OCI-LY7 (cell line): ENCODE measurements at places on chromosomes 6 and 20. TPM values are rescaled to one million over a fixed set of nuclear protein-coding genes. Genes with fewer than 3 reads are reported as not detected.

Gene GNAS-AS1
- total RNA-seq: 11.6 and 11.7 TPM in 2 replicates

Gene GPLD1
- total RNA-seq: 60.7 and 73.7 TPM in 2 replicates

Gene RSPO4
- total RNA-seq: not detected in 2 replicates

Gene ELOVL4
- not detected in 2 replicates for total RNA-seq

- DNase-seq: no peak
These were observed 2.9 kb downstream of the SLC2A4RG start for GRCh38 chr20:63742381-63743024.

DNA sequence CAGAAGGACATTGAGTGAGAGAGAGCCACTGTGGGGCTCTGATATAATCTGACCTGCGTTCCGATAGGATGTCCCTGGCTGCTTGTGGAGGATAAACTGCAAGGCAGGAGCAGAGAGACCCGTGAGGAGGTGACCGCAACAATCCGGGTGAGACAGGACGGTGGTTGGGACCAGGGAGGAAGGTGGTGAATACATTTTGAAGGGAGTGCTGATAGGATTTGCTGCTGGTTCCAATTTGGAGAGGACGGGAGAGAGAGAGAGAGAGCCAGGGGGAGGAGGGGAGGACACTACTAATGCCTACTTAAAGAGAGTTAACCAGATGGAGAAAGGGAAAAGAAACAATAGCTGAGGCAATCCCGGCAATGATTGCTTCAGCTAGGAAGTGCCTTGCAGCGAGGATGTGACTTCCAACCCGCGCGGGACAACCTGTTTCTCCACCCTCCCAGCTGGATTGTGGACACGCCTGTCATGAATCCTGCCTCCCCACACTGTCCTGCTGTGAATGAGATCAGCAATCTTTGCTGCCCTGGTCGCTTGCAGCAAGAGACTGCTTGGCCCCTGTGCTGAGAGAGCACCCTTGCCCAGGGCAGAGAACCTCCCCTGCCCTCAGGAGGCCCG, 199.0 kb upstream of the KCNG1 start:
- DNase-seq: no peak

GRCh38 chr6:145155873-145156782, 579.2 kb downstream of the EPM2A start:
- no peak for DNase-seq

DNA sequence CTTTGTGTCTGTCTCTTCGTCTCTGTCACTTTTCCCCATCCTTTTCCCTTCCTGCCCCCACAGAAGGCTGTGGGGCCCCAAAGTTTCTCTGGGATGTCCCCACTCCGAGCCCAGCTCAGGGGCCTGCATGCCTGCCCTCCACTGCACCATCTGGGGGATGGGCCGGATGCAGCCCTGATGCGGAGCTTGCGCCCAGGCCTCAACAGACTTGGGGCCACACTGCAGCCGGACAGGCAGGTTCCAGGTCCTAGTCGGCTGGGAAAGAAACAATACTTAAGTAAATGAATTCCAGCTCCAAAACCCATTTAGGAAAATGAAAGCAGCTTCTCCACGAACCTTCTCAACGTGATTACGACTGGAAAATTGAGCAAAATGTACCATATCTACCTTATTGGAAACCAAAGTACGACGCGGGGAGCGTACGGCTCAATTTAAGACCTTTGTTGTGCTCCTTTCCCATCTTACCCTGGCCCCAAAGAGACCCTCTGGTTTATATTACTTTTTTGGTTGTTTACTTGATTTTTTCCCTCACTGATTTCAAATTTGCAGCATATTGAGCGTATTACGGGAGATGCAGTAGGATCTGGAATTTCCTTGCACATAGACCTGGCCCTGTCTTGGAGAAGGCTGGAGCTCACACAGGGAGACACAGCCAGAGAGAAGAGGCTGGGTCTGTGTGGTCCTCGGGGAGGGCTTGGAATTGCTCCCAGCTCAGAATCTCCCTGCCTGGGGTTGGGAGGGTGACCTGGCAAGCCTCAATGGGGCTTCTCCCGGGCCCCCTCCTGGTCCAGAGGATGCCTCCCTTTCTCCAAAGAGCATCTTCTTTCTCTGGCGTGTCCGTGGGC, 8.0 kb downstream of the FOXC1 start:
- DNase-seq: no peak

DNA sequence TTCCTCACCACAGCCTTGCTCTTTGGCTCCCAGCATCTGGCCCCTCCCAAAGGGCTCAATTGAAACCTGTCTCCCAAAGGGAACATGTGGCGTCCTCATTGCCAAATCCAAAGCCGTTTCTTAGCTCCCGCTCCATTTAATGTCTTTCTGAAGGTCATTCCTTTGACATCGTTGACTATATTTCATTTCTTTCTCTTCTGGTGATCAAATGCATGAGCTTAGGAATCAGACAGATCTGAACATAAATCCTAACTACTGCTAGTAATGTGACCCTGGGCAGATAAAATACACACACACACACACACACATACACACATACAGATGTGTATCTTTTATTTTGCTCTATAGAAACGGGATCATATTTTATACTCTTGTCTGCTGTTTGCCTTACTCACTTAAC, 964.7 kb upstream of the FLRT3 start:
- DNase-seq: no peak

- DNase-seq: no peak
These were observed 20.3 kb downstream of the BCKDHB start for GRCh38 chr6:80126657-80127345.

DNA sequence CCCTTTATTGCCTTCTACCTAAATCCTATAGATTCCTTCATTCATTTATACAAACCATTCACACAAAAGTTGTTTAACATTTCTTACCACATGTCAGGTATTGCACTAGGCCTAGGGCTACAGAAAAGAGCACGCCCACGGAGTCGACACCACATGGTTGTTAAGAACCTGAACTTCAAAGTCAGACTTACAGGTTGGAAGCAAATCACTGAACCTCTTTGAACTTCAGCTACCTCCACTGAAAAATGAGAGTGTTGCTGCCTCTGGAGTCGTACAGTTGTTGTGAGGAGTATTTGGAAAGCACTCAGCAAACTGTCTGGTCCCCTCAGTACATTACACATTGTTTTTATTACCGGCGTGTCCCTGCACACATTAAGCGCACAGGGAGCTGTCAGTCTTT, 3.3 kb upstream of the SLPI start:
- DNase-seq: no peak
